GDM1 (cell line): ENCODE measurements at places on chromosomes 11 and 22.

DNA sequence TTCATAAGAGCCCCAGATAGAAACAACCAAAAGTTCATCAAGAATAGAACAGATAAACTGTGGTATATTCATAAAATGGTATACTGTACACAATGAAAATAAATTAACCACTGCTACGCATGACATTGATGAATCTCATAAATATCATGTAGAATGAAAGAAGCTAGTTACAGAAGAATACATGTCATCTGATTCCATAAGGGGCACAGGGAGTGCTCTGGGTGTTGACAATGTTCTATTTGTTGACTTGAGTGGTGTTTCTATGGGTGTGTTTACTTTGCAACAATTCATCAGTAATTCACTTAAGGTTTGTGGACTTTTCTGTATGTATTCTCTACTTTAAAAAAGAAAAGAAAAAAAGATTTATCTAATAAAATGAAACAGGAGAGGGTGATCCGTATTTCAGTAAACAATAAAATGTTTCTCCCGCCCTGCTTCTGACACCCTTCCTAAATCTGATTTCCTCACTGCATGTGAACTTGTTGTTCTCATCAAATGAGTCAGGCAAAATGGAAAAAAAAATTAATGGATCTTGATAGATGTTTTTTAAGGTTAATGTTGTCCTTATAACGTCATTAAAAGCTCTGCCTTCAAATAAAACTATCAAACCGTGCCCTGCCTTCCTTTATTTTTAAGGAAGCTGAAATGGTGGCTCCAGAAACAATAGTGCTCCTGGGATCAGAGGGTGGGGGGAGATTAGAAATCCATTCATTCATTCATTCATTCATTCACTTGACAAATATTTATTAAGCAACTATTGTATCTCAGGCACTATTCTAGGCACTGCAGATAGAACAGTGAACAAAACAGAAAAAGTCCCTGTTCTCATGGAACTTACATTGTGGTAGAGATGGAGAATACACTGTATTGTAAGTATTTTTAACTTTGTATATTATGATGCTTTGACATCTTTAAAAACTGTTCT is 77.2 kb upstream of the CD44 start:
- DNase-seq: no peak

DNA sequence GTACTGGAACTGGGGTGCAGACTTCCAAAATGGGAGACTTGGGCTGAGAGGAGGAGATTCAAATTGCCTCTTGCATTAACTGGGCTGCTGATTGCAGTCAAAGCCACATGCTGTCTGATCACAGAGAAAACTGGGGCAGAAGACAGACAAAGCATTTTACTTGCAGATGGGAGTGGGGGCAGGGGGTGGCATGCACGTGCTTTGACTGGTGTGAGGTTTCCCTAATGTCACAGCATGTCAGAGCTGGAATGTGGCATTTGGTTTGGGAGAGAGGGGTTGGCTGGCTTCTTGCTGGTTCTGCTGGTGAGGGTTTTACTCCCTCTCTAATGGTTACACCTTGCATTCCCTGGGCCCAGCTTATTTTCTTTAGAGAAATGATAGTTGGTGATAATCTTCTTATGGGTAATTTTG is 2.9 kb downstream of the TUB start:
- no peak for DNase-seq

DNA sequence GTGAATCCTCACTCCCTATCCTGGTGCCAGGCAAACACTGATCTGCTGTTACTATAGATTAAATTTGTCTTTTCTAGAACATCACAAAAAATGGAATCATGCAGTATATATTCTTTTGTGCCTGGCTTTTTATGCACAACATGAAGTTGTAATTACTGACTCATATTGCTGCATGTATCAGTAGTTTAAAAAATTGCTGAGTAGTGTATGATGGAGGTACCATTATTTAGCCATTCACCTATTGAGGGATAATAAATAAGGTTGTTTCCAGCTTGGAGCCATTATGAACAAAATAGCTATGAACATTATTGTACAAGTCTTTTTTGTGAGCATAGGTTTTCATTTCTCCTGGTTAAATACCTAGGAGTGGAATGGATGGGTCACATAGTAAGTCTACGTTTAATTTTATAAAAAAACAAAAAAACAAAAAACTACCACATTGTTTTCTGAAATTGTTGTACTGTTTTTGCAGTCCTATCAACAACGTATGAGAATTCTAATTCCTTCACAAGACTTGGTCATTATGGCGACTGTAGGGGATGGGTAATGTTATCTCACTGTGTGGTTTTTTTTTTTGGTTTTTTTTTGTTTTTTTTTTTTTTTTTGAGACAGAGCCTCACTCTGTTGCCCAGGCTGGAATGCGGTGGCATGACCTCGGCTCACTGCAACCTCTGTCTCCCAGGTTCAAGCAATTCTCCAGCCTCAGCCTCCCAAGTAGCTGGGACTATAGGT is 111.6 kb downstream of the USP35 start:
- no peak for DNase-seq

DNA sequence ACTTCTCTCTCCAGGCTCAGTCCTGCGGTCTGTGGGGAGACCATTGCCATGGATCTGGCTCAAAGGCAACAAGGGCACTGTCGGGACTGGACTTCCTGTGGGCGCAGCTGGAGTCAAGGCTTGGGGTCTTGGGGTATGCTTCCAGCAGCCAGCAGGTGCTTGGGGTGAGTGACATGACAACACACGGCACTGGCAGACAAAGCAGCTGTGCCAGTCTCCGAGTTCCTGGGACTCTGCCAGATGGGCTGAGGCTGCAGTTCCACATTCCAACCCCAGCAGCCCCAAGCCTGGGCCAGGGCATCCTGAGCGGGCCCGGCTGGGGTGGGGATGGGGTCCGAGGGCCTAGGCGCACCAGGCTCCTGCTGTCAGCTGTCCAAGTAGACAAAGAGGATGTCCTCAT is 12.3 kb downstream of the GUCD1 start:
- DNase-seq: no peak

GRCh38 chr22:44338906-44339305 is 26.2 kb upstream of the SHISAL1 start:
- no peak for DNase-seq

GRCh38 chr11:127063241-127063640 is 62.7 kb upstream of the KIRREL3 start:
- DNase-seq: no peak

GRCh38 chr11:117482881-117483280 is 155.2 kb downstream of the CEP164 start:
- DNase-seq: no peak

- DNase-seq: no peak
Observed at GRCh38 chr11:67442504-67443404, 522 bp downstream of the CORO1B start.

- DNase-seq: no peak
Observed at GRCh38 chr11:11640152-11640551, 18.3 kb upstream of the GALNT18 start.

DNA sequence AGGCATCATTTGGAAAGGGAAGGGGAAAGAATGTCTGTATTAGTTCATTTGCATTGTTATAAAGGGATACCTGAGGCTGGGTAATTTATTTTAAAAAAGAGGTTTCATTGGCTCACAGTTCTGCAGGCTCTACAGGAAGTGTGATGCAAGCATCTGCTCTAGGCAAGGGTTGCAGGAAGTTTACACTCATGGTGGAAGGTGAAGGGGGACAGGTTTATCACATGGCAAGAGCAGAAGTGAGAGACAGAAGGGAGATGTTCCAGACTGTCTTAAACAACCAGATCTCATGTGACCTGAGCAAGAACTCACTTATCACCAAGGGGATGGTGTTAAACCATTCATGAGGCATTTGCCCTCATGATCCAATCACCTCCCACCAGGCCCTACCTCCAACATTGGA is 90.6 kb downstream of the CCDC83 start:
- DNase-seq: no peak

- DNase-seq: no peak
Observed at GRCh38 chr22:41775338-41775737, 25.1 kb upstream of the CCDC134 start.

DNA sequence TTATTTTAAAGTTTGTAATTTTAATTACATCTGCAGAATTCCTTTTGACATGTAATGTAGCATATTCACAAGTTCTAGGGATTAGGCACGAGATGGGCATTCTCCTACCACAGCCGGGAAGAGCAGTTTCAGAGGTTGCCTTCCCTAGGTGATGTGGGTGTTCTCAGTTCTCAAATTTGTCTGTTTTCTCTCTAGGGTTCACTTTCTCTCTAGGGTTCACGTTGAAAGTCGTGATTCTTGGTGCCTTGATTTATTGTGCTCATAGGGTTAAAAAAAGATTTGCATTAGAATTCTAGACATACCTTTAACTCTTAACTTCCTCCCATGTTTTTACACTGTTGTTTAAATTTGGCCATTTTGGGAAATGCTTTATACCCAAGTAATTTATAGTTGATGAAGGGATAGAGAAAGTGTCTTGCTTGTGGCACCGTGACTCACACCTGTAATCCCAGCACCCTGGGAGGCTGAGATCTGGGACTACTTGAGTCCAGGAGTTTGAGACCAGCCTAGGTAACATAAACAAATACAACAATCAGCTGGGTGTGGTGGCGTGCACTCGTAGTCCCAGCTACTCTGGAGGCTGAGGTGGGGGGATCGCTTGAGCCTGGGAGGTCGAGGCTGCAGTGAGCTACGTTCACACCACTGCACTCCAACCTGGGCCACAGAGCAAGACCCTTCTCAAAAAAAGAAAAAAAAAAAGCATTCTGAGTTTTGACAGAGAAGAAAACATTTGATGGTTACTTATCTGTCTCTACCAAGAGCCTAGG is 3.6 kb downstream of the MED15 start:
- no peak for DNase-seq

DNA sequence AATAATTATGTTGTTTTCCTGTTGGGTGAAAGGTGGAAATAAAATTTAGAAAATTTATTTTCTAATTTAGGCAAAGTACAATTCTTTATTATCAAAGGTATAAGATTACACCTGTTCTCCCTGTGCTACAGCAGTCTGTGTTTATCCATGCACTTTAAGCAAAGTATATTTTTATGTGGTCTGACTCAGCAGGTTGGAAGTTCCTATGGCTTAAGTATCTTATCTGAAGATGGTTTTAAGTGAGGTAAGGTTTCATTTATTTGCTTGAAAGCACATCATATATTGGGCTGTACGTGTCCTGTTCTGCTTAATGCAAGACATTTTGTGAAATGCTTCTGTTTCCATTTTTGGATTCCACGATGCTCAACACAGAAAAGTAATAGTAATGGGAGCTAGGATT is 14.6 kb downstream of the PPME1 start:
- DNase-seq: no peak

DNA sequence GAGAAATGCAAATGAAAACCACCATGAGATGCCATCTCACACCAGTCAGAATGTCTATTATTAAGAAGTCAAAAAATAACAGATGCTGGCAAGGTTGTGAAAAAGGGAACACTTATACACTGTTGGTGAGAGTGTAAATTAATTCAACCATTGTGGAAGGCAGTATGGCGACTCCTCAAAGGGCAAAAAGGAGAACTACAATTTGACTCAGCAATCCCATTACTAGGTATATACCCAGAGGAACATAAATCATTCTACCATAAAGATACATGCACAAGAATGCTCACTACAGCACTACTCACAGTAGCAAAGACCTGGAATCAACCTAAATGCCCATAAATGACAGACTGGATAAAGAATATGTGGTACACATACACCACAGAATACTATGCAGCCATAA is 161.1 kb upstream of the PDGFD start:
- DNase-seq: no peak

GRCh38 chr11:26572770-26573402 is 823 bp upstream of the MUC15 start:
- DNase-seq: no peak

DNA sequence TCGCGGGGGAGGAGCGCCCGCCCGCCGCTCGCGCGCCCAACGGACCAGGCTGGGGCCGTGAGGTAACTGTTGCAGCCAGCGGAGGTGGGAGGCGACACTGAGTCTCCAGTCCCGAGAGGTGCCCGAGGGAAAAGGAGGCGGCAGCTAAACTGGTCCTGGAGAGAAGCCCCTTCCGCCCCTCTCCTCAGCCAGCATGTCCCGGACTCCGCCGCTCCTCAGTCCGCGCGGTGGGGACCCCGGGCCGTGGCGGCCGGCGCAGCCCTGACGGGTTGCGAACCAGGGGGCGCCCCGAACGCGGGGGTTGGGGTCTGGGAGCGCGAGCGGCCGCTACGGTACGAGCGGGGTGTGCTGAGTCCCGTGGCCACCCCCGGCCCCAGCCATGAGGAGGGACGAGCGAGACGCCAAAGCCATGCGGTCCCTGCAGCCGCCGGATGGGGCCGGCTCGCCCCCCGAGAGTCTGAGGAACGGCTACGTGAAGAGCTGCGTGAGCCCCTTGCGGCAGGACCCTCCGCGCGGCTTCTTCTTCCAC is at the start of gene PDE3B:
Gene PDE3B (plus strand): TSS at position 108 of the 529 bp plus-strand sequence. CDS start 272 bp downstream, at position 380.
- peak; percentile 71 for DNase-seq

DNA sequence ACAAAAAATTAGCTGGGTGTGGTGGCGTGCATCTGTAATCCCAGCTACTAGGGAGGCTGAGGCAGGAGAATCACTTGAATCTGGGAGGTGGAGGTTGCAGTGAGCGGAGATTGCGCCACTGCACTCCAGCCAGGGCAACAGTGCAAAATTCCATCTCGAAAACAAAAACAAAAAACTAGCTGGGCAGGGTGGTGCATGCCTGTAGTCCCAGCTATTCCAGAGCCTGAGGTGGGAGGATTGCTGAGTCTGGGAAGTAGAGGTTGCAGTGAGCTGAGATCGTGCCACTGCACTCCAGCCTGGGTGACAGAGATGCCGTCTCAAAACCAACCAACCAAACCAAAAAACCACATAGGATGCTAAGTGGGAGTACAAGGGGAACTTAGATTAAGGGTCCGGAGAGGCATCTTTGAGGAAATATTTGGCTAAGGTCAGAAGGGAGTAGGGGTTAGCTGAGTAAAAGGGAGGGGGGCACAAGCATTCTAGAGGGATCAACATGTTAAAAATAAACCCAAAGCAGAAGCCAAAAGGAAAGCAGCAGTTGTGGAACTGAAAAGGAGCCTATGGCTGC is 10.2 kb downstream of the PHF5A start:
- DNase-seq: peak; percentile 58

DNA sequence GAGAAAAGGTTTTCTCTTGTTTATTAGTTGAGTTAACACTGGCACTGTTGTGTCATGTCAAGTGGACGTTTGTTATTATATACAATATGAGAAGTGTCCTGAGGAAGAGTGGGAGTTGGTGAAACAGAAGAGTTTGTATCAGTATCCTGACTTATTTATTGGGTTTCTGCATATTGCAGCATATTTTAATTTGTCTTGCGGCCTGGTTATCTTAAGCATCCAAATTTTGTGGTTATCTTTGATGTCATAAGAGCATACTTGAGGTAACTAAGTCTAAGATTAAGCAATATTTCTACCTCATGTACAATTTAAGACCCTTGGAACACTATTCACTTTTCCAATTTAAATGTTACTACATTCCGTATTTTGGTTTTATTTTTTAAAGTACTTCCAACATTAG is 103.5 kb downstream of the DDX10 start:
- no peak for DNase-seq

- DNase-seq: no peak
Observed at GRCh38 chr11:94910779-94911178, 62.6 kb downstream of the CWC15 start.

GRCh38 chr11:47183969-47184368 is 2.3 kb downstream of the PACSIN3 start:
- no peak for DNase-seq
